ENCODE measurements at places on chromosomes 2 and 18. TPM values are rescaled to one million over a fixed set of nuclear protein-coding genes. Genes with fewer than 3 reads are reported as not detected.

ANKRD53 gene
- not detected for total RNA-seq

PCARE gene
- not detected for total RNA-seq

LOXHD1 gene
- not detected for total RNA-seq

MEP1B gene
- total RNA-seq = not detected

DNA sequence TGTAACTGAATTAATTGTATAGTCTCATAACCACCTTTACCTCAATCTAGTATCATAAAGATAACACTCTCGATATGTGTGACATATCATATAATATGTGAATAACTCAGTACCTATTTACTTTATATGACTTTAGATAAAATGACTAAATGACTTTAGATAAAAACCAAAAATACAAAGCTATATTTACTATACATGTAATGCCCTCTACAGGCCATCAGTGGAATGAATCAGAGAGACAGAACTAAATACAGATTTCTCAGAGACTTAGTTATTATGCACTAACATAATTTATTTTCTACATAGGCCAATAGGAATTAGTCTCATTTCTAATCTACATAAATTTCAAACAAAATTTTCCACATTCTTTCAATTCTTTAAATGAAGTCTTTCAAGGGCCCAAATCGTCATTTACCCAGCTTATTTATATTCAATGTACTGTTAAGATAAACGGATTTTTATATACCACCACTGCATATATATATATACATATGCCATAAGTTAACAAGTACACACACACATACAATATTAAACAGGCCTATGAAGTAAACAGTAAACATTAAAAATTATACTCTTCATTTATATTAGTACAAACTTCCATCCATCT lies 219.9 kb downstream of the EXOC6B start:
- no peak for DNase-seq

GRCh38 chr2:96860065-96861029 lies 2.5 kb upstream of the ANKRD39 start:
- DNase-seq = no peak

GRCh38 chr2:231925303-231926179 lies 655 bp downstream of the NPPC start:
- DNase-seq = no peak

All from PC-9 (cell line).